Left hindlimb (tissue), 1 donor: ENCODE measurements at places on chromosomes 5 and 9.
A peak's percentile ranks its signal among the peaks of the same experiment; 100 is the strongest.

DNA sequence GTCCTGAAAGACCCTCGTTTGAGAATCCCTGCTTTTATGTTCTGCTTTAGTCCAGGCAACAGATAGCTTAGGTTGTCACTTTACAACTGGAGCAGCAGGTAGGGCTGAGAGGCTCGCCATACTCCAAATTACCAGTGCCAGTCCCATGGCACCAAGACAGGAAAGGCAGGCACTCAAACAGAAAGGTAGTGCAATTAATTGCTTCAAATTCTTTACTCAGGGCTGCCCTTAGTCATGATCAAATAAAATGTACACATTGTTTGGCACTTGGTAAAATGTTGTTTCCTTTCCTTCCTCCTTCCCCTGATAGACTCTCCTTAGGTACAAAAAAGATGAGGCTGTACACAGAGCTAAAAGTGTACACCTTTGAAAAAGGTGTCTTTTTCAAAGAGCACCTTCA is 115.8 kb upstream of the CCDC152 start:
- no peak for DNase-seq

DNA sequence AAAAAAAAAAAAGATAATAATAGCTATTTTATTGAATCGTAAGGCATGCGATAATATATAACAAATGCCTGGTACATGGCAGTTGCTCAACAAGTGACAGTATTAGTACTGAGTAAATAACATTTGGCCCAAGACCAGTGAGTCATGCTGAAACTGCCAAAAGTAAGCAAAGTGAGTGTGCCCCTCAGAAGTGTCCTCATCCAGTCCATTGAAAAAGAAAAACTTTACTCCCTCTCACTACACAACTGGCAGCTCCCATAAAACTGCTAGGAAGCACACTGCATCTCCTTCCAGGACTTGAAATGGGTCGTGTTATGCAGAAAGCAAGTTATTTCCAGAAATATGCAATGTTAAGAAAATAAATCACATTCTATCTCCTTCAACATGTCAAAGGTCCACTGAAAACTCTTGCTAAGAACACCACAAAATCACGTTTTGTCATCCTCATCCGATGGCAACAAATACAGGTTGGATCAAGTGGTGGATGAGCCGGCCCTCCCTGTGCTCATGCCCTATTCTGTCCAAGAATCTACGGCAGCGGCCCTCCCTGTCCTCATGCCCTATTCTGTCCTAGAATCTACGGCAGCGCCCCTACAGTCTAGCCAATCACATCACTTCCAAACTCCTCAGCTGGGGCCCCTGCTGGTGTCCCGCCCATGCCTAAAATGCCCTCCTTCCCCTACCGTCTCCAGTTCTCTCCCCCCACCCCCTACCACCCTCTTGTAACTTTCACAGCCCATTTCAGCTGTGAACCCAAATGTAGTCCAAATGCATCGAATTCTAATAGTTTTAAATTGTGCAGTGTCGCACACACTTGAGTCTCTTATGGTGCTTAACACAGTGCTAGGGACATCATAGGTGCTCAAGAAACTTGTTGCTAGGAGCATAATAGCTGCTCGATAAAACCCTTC is 12.5 kb downstream of the PTCH1 start:
- DNase-seq = no peak

GRCh38 chr9:86407022-86407421 is 52.8 kb upstream of the TUT7 start:
- no peak for DNase-seq

DNA sequence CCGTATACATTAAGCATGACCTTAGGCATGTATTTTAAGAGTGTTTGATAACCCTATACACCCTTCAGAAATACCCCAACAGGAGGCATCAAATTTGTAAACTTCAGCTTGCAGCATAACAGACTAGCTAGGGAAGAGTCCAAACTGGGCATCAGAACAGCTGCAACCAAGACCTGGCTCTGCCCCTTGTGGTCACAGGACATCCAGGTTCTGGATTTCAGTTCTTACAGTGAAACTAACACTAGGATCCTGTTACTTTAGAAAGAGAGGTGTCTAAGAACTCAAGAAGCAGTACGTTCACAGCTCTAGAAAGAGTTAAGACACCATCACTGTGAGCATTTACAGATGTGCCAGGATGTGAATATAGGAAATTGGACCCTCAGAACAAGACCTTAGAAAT is 229.8 kb downstream of the BNC2 start:
- no peak for DNase-seq

DNA sequence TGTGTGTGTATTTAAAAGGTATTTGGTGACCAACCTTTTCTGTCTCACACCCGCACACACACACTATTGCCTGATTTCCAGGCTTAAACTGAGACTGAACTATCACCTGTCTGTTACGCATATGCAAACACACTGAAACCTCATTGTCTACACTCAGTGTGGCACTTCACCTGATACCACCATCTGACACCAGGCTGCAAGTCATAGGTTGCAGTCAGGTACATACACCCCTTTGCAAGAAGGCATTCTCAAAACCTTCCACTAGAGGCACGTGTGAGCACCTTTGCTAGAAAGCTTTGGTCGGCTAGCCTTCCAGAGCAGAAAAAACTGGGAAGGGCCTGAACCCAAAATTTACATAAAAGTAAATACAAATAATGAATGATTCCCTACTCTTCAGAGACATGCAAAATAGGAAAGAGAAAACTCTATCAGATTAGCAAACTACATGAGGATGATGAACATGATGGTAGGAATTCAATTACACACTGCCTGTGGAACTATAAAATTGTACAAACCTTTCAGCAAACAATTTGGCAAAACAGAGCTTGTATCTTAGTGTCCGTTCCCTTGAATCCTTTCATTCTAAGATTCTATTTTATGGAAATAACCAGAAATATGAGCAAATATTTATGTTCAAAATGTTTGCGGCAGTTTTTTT is 5.9 kb upstream of the FOXD1 start:
- peak; percentile 45 for DNase-seq

DNA sequence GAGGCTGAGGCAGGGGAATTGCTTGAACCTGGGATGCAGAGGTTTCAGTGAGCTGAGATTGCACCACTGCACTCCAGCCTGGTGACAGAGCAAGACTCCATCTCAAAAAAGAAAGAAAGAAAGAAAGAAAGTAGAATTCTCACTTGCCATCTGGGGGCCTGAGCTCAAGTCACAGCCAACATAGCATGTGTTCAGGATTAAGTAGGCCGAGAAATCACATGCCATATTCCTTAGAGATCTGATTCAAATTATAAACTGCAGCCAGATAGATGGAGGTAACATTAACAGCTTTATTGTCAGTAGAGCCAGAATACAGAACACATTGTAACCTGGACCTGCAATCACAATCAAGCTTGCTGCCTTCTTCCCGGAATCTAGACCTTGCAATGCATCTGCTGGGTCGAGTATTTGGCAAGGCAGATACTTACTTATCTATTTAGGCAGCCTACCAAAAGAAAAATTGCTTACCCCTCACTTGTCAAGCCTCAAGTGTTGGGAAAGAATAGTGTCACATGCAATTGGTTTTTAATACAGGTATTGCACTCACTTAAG is 173.7 kb downstream of the CPLANE1 start:
- no peak for DNase-seq

DNA sequence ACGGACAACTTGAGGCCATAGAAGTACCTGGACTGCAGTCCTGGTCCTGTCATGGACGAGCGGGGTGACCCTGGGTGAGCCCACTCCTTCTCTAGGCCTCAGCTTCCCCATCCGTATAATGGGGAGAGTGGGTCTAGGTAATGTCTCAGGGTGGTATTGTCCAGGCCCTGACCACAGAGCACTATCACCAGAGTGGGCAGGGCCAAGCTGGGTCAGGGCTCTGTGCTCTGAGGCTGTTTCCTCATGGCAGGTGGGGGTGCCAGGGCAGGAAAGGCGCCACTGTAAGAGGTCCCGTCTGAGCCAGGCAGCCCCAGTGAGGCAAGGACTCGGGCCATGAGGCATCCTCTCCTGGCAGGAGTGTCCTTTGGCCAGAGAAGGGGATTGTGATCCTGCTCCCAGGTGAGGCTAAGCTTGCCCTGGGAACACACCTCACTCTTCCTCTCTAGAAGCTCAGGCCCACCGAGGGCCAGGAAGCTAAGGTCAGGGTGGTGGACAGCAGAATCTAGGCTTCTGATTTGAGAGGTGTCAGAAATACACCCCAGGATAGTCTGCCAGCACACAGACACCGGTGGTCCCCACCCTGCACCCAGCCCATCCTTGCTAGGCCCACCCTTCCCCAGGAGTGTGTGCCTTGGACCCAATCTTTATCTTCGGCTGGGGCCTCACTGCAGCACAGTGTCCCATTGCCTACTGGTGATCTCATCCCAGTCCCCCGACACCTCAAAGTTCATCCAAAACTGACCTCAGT is 1.5 kb upstream of the MYOZ3 start:
- no peak for DNase-seq

DNA sequence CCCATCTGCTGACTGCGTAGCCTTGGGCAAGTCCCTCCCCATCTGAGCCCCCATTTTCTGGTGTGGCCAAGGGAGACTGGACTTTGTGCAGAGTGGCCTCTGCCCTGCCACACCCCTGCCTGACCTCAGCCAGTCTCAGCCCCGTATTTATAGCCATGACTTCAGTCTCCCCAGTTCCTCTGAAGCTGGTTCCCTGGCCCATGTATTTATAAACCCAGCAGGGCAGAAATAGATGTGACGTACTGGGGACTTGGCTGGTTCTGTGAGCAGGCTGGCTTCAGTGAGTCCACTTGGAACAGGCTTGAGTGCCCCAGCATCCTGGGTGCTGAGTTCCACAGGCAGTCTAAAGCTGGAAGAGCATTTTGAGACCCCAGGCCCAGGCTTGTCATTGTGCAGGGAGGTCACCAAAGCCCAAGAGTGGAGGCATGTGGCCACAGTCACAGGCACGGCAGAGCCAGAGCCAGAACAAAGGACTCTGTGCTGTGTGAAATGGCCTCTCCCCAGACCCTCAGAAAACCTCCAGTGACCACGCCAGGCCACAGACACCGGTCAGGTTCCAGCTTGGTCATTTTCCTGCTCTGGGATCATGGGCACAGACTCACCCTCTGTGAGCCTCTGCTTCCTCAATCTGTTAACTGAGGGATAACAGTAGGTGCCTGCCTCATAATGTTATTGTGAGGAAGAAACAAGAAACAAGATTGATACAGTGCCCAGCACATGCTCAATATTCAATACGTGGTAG is 30.4 kb upstream of the SYNPO start:
- DNase-seq = peak; percentile 51

DNA sequence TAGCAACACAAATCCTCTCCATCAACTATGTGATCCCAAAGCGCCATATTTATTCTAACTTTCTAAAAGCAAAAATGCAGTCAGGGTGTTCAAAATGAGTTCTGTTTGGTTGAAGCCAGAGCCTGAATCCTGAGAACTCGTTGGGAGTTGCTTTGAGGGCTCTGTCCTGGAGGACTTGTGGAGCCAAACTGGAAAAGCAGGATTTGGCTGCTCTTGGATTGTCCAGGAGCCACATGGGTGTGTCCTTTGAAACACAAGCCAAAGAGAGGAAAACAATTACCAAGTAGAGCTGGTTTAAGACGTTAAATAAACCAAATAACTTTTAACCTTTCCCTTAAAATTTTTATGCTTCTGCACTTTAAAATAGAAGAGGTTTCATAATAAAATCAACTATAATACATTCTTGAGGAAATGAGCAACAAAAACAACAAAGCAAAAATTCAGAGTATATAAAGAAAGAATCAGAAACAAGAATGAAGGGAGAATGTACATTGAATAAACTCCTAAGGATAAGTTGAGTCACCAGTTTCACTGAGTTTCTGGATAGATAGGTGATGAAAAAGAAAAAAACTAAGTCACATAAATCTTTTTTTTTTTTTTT is 13.5 kb downstream of the C5orf46 start:
- DNase-seq = no peak

DNA sequence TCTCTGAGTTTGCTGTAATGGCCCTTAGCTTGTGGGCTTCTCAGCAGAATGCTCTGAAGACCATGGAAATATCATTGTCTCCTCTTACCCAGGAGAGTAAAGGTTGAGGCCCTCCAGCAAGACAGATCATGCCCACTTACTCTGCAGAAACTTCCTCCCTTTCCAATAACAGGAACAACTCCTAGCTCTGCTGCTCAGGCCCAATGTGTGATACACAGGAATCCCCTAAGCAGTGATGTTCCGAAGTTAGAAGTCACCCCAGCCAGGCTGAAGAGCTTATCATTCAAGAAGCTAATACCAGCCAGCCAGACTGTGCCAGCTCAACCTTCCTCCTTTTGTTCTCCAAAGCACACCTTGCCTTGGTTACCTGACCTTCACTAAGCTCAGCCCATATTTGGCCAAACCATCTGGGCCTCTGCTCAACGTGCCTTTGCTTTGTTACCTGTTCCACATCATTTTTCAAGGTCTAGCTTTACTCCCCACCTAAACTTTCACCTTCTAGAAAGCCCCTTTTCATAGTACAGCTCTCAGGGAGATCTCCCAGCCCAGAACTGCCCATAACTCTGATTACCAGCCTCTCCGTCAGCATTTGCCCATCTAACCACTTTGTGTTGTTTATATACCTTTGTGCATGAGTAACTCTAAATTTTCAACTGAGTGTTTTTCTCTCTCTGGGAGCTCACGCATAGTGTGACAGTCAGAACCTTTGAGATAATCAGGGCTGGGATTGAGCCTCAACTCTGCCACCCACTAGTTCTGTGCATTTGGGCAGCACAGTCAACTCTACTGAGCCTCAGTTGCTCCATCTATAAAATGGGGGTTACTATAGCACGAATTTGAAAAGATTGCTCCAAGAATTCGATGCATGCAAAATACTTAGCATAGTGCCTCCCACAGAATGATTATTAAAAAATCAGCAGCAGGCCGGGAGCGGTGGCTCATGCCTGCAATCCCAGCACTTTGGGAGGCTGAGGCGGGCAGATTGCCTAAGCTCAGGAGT is 107.6 kb upstream of the CPEB4 start:
- no peak for DNase-seq

DNA sequence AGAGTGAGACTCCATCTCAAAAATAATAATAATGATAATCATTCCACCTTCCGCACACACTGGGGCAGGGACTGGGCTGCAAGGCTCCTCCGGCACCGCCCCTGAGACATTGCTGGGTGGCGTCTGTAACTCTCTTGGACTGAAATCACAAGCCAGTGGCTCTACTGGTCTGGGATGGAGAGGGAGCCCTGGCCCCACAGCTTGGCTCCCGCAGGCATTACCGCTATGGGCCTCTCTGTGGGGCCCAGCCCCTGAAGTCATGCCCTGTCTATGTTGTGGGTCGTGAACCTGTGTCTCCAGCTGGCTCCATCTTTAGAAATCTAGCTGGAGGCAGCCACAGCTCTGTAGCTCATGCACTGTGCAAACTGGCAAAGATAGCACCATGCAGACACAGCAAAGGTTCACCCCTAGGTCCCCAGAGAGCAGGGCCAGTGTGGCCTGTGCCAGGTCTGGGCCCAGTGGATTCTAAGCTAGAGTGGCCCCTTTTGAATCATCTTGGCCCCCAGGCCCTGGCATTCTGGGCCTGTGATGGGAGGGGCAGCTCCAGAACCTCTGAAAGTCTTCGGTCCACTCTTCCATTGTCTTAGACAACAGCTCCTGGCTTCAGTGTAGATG is 36.1 kb upstream of the COL5A1 start:
- no peak for DNase-seq
